Urothelium cell line (cell line): ENCODE measurements at places on chromosomes 5 and 9.

DNA sequence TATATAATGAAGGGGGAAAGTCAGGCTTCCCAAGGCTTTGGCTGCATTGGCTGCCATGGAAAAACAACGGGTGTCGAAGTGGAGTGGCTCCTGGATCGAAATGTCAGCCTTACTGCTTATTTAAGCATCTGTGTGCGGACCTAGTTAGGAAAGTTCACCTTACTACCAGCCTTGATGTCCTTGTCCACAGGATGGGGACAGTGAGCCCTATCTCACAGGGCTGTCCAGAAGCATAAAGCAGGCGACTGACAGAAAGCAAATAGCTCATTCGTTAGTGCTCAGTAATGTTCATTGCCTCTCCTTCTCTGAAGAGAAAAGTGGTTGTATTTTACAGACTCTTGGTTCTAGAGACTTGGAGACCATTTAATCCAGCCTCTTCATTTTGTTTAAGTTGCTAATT is 81.5 kb upstream of the NIPAL4 start:
- DNase-seq, result no peak

DNA sequence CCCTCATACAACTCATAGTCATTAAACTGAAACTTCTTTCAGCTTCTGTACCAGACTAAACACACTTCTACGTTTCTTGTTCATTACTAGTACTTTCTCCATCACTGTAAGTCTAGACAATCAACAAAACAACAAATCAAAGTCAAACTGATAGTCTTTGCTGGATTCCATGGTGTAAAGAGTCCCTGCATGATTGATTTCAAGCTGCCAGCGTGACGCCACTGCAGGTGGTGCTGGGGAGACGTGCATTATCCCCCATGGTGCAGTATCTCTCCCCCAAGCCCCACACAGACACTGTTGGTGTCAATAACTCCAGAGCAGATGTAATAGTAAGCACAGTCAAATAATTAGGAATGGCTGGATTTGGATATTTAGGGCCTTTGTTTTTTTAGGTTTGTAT is 10.7 kb upstream of the SLC2A8 start:
- no peak for DNase-seq

GRCh38 chr9:113589407-113589806 is 125.9 kb downstream of the RGS3 start:
- DNase-seq, result no peak

- no peak for DNase-seq
Measured at GRCh38 chr5:81145329-81145935, 87.7 kb upstream of the CKMT2 start.

GRCh38 chr5:122124766-122125165 is 4.6 kb upstream of the ZNF474 start:
- no peak for DNase-seq

- DNase-seq, result peak; percentile 42
Measured at GRCh38 chr9:106077731-106078130, 383.4 kb downstream of the TMEM38B start.

DNA sequence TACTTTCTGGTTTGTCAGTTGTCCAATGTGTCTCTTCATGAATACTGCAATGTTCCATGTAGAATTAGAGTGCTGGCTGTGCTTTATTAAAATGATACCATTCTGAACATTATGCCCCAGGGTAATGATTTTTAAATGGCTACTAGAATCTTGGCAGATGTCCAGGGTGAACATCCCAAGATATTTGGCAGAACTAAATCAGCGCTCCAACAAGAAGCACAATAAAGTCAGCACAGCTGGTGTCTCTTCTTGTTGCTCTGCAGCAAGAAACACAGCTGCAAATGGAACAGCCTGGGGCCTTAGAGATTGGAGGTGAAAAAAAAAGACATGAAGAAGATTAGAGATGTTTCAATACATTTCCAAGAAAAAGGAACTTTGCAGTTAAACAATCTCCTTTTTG is 248.3 kb downstream of the CDH18 start:
- DNase-seq, result no peak

- no peak for DNase-seq
Measured at GRCh38 chr5:99005506-99005905, 76.7 kb upstream of the CHD1 start.

GRCh38 chr5:42691413-42691937 is 65.1 kb upstream of the CCDC152 start:
- DNase-seq, result no peak

- no peak for DNase-seq
Measured at GRCh38 chr9:36218411-36218901, 27.7 kb downstream of the CLTA start.

DNA sequence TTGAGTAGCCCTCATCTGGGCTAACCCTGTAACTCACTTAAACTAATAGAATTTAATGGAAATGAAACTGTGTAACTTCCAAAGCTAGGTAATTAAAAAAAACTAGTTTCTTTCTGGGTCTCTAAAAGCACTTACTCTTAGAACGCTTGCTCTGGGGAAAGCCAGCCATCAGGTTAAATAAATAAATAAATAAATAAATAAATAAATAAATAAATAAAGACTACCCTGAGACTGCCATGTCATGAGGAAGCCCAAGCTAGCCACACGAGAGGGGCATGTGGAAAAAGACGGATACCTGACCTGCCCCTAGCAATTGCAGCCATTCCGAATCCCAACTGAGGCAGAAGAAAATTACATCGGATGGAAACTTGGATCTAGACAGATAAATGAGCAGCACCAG is 51.3 kb upstream of the FER start:
- no peak for DNase-seq

DNA sequence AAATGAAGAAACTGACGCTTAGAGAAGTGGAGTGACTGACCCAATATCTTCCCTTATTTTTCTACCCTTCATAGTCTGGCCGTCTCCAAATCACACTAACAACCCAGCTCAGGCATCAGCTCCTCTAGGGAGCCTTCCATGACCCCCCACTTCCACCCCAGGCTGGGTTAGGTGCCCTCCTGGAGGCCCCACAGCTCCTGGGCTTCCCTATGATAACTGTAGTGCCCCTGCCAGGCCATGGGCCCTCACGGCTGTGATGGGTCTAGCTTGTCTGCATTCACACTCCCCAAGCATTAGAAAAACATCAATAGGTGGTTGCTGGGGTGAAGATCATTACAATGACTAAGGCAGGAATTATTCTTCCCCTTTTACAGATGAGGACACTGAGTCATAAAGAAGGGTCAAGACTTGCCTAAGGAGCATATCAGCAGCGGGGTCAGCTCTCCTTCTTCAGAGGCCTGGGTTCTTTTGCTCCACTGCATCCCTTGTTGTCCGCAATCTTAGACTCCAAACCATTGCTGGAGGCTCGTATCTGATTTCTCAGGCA is 7.3 kb downstream of the CORO2A start:
- DNase-seq, result no peak

GRCh38 chr5:96384353-96384752 is 48.7 kb downstream of the PCSK1 start:
- DNase-seq, result peak; percentile 86

DNA sequence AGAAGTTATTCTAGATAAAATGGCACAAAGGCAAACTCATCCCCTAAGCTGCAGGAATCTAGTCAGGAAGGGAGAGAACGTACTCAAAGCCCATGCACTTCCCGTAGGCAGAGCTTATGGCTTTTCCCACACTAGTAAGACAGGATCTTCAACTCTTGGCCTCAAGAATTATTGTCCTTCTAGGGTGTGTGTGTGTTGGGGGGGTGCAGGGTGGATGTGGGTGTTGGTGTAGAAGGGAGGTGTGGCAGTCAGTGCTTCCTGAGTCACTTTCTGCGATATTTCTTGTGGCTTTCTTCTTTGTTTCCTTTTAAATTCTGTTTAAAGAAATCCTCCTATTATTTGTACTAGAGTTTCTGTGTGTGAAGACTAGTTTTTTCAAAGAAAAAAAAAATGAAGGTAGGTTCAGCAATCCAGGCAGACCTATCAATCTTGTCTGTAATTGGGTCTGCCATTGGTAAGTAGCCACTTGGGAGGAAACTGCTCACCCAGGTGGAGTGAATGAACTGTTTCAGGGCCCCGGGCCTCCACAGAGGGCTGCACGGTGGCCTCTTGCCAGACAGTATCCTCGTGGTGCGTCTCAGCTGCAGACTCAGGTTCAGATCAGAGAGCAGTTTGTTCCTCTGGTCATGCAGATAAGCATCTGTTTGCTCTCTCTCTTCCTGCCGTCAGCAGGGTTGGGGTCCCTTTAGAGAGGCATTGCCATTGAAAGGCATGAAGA is 131.9 kb downstream of the NPR3 start:
- DNase-seq, result no peak

DNA sequence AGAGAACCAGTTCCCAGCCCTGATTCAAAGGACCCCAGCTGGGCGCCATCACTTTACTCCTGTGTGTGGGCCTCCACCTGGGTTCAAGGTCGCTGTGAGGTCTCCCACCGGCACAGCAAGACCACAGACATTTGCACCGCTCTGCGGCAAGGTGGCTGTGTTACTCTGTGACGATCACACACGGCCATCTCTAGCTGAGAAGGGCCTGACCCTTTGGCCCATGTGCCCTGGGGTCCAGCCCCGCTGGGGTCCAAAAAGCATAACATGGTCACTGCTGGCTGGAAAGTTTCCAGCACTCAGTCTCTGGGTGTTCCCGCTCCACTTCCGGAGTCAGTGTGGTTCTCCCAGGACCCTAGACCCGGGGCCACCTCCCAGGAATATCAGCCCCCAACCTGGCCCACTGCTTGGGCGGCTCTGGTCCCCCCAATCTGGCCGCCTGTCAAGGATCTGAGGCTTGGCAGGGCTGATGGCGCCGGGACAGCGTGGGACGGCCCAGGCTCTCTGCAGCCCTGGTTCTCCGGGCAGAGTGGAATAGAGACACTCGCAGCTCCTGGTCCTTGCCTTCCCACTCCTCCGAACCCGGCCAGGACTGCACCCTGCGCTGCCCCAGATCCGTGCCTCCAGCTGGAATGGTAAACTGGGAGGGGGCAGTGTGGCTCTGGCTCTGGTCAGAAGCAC is 3.9 kb upstream of the LMX1B start:
- DNase-seq, result no peak

GRCh38 chr5:61623401-61624069 is 291.5 kb downstream of the ZSWIM6 start:
- DNase-seq, result no peak

GRCh38 chr5:53934151-53934820 is 373.8 kb downstream of the NDUFS4 start:
- DNase-seq, result no peak

GRCh38 chr5:85428426-85428934 is 1043.8 kb upstream of the EDIL3 start:
- no peak for DNase-seq

GRCh38 chr5:119269061-119269944 is 86.5 kb upstream of the TNFAIP8 start:
- no peak for DNase-seq

- peak; percentile 5 for DNase-seq
Measured at GRCh38 chr5:90983148-90983547, 400.0 kb downstream of the ARRDC3 start.

DNA sequence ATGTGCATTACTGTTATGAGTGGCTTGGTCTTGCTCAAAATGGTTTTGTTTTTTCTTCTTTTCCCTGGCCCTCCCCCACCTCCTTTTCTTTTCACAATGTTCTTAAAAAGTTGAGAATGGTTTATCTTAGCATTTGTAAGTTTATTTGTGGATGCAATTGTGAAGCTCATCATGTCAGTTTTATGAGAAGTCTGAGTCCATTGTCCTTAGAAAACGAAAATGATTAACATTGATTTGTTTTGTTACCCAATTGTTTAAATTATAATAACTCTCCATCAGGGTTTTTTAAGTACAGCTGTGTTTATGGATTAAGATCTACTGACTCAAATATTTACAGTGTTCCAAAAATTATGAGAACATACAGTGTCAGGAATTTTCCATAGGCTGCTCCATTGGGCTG is 511.3 kb upstream of the PAPPA start:
- no peak for DNase-seq

- no peak for DNase-seq
Measured at GRCh38 chr9:19554529-19554928, 145.7 kb downstream of the ACER2 start.
